T-helper 17 cell (primary cell): ENCODE measurements at places on chromosomes 1 and 21.

GRCh38 chr1:172241540-172241939 lies 178.9 kb upstream of the C1orf105 start:
- DNase-seq: no peak

DNA sequence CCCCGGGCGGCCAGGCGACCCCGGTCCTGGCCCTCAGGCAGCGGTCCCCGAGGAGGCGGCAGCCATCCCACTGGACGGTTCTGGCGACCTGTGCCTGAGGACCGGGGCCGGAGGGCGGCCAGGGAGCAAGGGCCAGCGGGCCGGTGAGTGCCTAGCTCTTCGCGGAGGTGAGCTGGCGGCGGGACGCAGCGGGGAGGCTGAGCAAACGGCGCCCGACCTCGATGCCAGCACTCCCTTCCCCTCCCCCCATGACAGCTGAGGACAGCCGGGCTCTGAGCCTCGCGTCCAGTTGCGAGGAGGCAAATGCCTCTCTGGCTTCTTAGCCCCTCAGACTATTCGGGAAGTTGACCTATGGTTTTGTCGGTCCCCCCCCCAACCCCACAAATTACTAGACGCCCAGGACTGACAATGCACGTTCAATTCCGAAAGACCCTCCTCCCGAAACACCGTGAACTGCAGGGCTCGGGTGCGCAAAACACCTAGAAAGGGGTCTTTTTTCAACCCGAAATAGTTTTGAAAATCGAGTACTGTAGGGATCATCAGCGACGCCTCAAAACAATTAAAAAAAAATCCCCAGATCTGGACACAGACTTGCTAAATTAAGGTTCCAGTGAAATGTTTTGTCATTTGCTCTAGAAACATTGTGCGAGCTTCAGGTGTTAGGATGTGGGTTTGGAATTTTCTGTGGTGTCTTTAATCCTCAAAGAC lies 8.3 kb downstream of the CDKN2C start:
- no peak for DNase-seq

GRCh38 chr1:61588736-61589672 lies 135.9 kb downstream of the TM2D1 start:
- DNase-seq: no peak

GRCh38 chr21:16592381-16592780 lies 862.6 kb downstream of the USP25 start:
- no peak for DNase-seq
